Upper lobe of left lung (tissue), 6 donors: ENCODE measurements at places on chromosomes 12 and 14.

DNA sequence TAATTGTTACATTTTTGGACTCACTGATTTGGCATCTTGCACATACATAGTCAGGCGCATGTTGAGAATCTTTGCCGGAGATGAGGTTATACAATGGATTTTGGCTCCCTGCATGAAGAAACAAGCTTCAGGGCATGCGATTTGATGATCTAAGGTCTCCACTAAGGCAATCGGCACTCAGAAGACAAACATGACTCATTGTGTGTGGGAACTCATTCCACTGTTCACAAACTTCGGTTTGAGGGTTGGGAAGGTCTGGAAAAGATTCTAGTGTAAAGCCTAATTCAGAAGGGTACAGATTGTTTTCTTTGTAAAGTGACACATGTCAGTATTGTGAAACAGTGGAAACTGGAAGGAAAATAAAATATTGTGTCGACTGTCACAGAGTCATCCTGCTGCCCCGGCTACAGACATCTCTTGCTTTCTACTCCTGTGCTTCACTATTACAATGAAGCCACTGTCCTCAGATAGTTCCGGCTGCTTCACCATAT, 192.6 kb upstream of the HMGA2 start:
- DNase-seq: no peak

DNA sequence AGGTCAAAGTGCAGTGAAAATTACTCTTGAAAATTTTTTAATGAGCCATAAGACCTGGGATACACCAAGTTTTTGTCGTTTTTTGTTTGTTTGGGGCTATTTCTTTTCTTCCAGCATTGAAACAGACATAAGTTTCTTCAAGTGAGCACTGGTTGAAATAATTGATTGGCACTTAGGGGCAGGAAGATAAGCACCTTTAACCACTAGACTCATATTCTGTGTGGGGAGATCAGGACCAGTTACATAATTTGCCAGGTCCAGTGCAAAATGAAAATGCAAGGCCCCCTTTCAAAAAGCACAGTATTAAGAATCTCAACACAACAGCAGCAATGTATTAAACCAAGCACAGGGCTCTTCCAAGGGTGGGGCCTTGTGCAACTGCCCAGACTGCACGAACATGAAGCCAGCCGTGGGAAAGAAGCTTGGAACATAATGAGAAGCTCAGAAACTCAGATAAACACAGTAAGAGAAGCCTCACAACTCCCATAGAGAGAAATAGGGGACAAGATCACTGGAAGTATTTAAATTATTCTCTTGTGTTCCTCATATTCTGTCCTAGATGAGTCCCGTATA, 3.2 kb upstream of the TCP11L2 start:
- DNase-seq: no peak

GRCh38 chr12:51448618-51449256, 24.1 kb downstream of the SLC4A8 start:
- DNase-seq: no peak

DNA sequence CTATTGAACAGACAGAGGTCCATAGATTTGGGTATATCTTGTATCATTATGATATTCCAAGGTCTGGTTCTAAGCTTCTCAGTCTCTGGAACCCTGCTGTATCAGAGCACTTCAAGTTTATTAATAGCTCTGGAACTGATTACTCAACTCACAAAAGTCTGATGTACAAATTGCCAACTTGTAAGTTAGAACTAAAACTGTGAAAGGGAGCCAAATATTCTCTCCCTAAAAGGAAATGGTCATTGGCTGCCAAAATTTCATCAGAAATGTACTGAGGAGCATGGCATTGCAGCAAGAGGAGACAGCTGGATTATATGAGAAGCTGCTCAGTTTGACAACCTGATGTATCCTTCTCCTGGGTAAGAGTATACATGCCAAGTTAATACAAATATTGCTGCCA, 828.8 kb upstream of the SEL1L start:
- no peak for DNase-seq

- DNase-seq: no peak
Observed at GRCh38 chr12:45122768-45123380, 72.0 kb upstream of the DBX2 start.

DNA sequence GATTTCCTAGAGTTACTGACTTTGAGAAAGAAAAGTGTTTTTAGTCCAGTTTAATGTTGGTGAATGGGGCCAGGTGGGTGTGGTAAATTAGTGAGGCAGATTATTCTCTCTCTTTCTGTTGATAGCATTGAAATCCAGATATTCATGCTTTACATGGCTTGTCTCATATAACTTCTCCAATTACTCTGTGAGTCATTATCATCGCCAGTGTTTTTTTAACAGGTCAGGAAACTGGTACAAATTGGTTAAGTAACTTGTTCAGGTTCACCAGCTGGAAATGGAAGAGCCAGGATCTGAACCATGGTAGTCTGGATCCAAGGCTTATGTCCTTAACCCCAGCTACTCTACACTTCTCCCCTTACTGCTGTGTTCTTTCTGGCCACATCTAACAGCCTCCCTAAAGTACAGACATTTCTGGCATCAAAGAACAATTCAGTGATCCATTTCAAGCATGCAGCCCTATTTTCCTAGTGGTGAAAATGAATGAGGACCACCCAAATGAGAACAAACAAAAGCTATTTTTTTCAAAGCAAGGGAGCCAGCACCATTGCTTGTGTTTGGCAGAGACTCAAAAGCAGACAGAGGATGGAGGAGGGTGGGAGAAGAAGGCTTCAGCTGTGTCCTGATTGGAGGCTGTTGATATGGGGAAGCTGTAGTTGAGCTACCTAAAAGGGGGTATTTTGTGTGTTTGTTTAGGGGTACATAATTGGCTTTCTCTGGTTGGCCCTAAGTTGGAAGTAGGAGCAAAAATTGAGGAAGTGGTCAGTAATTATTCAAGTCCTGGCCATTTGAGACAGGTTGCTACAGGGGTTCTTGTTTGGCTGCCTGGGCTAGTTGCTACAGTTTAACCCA, 1.7 kb downstream of the IRAK3 start:
- DNase-seq: no peak
